AG20443 (cell line): ENCODE measurements at places on chromosomes 16 and 17.

- DNase-seq = no peak
These were observed 13.7 kb downstream of the GJD3 start for GRCh38 chr17:40350689-40351358.

GRCh38 chr17:8366231-8366630, 10.3 kb downstream of the KRABD2 start:
- peak; percentile 27 for DNase-seq

GRCh38 chr16:56231-56927, 2.8 kb downstream of the SNRNP25 start:
- no peak for DNase-seq

GRCh38 chr17:879546-880442, 97.6 kb downstream of the MRM3 start:
- peak; percentile 58 for DNase-seq

GRCh38 chr17:72270273-72270924, 149.6 kb downstream of the SOX9 start:
- no peak for DNase-seq

DNA sequence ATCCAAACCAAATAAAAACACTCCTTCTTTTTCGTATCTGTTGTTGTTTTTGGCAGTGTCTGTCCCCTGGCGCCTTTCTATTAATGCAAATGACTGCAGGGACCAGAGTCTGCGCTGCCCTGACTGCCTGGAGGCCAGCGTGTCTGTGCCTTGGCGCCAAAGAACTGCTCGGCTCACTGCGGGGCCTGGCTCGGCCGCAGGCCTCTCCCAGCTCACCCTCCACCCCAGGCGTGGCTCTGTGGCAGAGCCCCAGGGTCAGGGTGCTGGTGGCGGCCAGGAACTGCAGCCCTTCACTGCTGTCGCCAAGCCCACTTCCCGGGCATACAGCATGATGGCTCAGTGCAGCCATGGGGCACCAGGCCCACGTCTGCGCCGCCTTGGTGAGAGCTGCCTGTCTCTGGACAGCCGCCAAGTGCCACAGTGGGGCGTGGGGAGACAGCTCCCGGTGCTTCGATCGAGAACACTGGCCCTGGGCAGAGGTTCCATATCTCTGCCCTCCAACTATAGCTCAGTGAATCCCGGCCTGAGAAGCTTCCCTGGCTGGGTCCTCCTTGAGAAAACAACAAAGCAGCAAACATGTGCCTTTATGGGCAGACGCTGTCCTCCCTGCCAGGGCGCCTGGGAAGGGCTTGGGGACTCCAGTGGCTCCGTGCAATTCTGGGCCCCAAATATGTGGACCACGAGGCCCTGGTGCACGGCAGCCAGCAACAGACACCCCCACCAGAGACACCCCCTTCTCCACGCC, 11.1 kb downstream of the CANT1 start:
- peak; percentile 34 for DNase-seq

DNA sequence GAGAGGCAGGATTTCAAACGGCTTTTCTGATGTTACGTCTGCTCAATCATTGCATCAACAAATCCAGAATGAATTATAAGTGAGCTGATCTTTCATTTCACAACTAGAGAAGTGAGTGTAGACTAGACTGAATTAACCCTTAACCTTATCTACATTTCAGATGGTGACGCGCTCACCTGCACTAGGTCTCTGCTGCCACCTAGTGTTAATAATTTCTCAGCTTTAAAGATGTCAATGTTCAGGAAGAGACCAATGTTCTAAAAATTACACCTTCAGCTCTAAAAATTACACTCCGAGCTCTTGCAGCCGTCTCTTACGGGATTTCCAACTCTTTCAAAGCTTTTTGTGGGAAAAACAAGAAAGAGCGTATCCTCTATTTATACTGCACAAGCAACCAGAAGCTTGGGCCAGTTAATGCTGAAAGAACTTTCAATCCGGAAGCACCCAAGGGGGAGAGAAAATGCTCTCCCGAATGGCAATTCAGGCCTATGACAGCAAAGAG, 88.2 kb upstream of the FA2H start:
- DNase-seq = peak; percentile 57

- peak; percentile 82 for DNase-seq
These were observed at the start of gene MILR1 for GRCh38 chr17:64448665-64449512. MILR1 (plus strand) TSS chr17:64449115; CDS start chr17:64449169, 54 bp downstream.

- no peak for DNase-seq
These were observed 8.9 kb downstream of the EME1 start for GRCh38 chr17:50381920-50382319.

GRCh38 chr17:46072998-46073397, 73.9 kb downstream of the STH start:
- DNase-seq = peak; percentile 69

DNA sequence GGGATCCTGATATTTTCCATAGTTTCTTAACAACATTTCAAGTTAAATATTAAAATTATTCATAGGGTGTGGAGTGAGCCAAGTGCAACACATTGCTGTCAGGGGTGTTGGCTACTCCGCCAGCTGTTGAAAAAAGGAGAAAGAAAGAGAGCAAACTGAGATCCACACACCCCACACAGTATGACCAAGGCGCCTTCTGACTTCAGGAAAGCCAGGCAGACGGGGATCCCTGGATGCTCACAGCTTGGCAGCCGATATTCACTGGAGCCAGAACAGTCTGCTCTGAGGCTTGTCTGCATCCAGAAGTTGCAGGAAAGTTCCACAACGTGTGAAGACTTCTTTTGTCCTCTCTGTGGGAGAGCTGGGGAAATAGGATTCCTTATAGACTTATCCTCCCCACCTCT, 9.3 kb downstream of the CHD9NB start:
- peak; percentile 50 for DNase-seq

DNA sequence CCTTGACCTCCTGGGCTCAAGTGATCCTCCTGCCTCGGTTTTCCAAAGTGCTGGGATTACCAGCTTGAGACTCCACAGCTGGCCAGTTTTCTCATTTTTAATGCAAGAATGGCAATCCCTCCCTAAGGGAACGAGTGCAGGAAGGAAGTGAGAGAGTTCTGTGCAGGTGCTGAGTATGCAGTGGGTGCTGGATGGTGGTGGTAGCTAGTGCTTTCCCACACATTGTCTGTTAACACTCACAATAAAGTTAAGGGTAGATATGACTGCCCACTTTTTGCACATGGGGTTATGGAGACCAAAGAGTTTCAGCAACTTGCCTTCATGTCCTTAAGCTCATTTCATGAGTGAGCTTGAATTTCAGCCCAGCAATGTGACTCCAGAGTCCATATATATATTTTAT, 18.5 kb downstream of the RGS9 start:
- DNase-seq = no peak

DNA sequence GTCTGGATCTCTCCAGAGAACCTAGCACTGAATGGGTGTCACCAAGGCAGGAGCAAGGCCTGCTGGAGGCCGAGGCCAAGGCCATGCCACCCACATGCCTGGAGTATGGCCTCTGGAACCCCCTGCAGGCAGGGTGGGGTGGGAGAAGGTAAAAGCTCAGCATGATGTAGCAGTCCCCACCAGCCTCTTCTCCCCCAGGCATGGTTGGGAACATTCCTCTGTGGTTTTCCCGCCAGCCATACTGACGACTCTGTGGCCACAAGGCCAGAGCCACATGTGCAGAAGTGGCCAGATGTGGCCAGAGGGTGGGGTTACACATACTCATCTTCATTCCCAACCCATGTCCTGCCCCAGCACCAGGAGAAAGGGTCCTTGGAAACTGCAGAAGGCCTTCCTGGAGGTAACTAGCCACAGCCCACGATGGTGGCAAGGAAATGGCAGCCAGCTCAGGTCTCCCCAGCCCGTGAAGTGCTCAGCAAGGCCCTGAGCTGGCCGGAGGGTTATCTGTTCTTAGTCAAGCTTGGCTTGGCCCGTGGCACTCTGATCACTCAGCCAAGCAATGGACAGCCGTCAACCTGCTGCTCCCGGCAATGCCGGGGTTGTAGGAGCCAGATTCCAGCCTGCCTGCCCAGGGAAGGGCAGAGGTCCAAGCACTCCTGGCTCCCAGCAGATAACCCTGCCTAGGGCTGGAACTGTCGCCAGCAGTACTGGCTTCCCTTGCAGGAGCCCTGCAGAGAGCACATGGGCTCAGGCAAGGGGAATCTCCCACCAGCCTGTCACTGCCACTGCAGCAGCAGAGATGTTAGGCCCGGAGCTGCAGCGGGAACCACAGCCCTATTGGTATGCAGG, 26.1 kb downstream of the HDAC5 start:
- DNase-seq = peak; percentile 73

- DNase-seq = peak; percentile 56
These were observed 10.3 kb downstream of the LYRM1 start for GRCh38 chr16:20910781-20911321.

DNA sequence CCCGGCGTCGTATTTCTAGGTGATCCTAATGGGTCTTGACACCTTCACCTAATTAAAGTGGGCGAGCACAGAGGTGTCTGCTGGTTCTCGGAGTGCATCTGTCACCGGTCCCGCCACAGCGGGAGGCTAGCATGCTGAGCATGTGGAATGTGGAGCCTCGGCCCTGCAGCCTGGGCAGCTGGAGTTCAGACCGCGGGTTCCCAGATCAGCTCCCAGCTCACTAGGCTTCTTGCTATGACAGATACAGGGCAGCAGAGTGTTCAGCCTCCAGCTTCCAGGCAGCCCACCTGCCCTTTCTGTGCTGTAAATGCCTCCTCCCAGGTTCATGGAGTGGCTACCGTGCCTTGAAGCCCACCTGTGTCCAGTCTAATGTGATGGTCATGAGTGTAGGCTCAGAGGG, 166.7 kb downstream of the CPPED1 start:
- no peak for DNase-seq

DNA sequence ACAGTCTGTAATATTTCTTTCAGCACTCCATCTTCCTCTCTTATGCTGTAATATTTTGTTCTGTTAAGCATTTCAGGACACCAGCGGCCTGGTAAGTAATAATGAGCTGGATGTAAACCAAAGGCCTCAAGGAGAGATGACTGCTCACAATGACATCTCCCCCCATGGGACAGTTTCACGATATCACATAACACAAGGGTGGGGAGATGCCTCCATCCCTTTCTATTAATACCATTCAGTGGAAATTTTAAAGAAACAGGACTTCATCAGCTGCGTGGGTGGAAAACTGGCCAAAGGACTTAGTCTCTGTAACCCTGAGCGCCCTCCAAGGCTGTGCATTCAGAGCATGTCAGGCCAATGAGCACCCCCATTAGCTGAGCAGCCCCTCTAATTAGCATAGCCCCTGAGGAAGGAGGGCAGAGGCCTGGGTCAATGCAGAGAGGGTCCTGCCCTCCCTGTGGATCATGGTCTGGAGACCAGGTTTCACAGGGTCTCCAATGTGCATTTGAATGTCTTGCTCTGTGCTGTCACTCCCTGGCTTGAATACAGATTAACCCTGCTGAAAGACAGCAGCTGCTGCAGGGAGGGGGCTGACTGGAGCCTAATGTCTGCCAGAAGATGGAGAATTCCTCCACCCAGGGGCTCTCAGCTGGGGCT, 156.4 kb downstream of the HS3ST2 start:
- DNase-seq = no peak

DNA sequence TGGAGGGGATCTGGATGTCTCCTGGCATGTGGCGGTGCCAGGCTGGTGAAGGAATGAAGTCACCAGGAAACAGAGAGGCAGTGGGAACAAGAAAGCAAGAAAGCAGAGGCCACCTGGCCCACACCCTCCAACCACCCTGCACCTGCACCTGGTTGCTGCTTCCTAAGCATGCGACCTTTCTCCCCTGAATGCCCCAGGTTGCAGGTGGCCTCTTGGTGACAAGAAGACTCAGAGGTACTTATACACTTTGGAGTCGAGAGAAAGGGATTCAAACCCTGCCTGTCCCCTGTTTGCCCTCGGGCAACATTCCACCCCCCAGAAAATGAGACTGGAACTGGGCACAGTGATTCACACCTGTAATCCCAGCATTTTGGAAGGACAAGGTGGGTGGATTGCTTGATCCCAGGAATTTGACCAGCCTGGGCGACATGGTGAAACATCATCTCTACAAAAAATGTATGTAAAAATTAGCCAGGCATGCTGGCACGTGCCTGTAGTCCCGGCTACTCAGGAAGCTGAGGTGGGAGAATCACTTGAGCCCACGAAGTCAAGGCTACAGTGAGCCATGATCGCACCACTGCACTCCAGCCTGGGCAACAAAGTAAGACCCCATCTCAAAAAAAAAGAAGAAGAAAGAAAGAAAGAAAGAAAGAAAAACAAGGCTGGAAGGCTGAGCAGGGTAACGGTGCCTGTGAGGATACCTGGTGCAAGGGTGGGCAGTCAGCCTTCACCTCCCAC, 34.6 kb upstream of the TNRC6C start:
- DNase-seq = no peak

DNA sequence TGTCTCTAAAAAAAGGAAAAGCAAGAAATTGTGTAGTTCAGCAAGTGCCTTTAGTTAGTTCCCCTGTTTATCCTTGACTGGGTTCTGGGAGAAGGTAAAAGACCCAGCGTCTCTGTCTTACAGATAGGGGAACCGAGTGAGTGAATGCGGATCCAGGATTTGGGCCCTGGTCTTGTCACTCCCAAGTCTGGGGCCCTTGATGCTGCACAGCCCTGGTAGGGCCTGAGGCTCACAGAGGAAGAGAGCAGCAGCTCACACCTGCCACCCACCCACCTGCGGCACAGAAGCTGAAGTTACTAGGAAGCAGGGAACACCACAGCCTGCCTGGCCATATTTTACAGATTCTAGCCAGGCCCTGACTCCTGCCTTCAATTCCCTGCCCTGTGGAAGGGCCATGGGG, 22.2 kb downstream of the LASP1 start:
- DNase-seq = no peak

DNA sequence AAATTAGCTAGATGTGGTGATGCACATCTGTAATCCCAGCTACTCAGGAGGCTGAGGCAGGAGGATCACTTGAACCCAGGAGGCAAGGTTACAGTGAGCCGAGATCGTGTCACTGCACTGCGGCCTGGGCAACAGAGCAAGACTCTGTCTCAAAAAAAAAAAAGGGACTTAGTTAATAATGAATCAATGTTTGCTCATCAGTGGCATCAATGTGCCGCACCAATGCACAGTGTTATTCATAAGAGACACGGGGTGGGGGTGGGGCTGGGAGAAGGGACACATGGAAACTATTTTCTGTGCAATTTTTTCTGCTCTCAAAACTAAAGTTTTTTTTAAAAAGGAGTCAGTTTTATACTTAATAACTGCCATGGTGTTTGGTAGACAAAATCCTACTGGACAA, 6.8 kb upstream of the ATP2C2 start:
- no peak for DNase-seq

- DNase-seq = peak; percentile 70
These were observed 57.5 kb downstream of the WIPI1 start for GRCh38 chr17:68399638-68400403.

GRCh38 chr17:81910840-81911276, 341 bp downstream of the PCYT2 start:
- DNase-seq = peak; percentile 53

DNA sequence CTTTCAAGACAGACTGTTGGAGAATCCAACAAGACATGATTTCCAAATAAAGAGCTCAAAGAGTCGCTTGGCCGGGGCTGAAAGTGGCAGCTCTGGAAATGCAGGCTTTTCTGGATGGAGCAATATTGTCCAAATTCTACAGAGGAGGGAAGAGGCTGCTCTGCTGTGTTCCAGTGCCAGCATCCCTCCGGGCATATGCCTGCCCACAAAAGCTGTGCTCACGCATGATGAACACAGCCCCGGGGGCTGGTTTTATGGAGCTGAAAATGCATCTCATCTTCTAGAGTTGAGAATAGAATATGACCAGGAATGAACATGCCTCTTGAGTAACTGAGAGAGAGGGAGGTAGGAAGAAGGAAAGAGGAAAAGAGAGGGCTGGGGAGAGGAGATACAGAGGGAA, 74.7 kb upstream of the TOX3 start:
- DNase-seq = no peak
